Chondrocyte (in vitro differentiated cells): ENCODE measurements at places on chromosomes 1 and 21.

- DNase-seq: no peak
Measured at GRCh38 chr1:70084314-70084915, 121.0 kb downstream of the LRRC40 start.

GRCh38 chr1:169289016-169289415, 78.6 kb downstream of the NME7 start:
- DNase-seq: no peak

DNA sequence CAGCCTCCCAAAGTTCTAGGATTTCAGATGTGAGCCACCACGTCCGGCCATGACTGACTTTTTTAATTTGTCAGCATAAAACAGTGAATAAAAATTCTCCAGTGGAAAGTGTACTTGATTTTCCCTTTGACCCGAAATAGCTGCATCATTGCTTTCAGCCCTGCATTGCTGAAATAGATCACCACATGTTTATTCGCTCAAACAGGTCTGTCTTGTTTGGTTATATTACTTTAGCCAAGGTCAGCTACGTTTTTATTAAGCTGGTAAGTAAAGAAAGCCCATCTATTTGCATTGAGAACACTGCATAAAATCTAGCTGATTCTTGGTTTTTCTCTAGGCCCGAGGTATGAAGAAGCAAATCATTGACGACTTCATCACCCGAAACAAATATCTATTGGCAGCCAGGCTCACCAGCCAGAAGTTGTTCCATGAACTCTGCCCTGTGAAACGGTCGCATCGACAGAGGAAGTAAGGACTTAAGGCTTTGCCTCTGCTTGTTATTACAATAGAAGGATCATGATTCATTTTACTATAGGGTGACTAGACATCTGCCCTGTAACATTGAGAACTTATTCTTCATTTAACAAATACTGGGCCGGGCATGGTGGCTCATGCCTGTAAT, 25.6 kb downstream of the AGMAT start:
- no peak for DNase-seq

DNA sequence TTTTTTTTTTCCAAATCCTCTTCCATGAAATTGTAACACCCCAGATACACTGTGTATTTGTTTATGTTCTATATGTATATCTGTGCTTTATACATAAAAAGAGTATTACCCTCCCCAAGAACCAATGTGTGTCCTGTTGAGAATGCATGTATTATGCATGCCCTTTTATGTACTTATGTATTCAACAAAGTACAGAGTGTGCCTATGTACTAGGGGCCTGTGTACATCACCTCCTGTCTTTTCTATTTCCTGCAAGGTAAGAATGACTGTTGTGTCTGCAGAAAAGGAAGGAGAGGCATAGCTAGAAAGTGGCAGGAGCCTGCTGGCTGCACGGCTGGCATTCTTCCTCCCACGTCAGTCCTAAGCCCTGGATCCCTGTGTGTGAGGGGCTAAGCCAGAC, 7.0 kb downstream of the TMEM61 start:
- DNase-seq: no peak

GRCh38 chr21:29511096-29511495, 212.4 kb downstream of the BACH1 start:
- no peak for DNase-seq

DNA sequence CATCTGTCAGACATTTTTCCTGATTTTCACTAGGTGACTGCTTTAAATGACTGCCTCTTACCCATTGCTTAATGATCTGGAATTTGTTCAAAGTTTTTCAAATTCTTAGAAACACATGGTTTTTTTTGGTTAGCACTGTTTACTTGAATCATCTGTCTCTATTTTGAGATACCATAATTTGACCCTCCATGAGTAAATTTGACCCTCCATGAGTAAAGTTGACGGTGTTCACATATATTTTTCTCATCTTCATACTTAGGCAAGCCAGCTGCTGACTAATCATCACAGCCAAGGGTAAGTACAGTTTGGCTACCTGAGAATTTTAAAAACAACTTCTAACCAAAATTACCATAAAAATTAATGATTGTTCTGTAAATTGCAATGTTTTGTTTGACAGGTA, 586.5 kb downstream of the PTBP2 start:
- no peak for DNase-seq

DNA sequence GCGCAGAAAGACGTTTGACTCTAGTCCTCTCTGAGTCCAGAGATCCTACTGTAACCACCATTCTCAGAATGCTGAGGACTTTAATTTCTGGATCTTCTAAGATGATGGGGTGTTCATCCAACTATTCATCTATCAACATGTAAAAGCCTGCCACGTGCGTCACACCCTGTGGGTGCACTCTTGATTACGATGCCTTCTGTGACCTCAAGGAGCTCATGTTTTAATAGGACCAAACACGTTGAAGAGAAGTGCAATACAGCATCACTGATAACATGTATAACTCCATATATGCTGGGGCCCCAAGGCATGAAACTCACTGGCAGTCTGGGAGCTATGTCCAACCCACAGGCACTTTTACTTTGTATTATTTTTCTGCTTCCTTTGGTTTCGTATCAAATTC, 19.0 kb downstream of the KIAA0040 start:
- DNase-seq: no peak
